Stimulated activated CD4-positive, alpha-beta T cell treated with anti-CD3 and anti-CD28 coated beads, Interleukin-15, amount 100 ng/mL, for 1 hour (primary cell): ENCODE measurements at places on chromosomes 7 and 10.

DNA sequence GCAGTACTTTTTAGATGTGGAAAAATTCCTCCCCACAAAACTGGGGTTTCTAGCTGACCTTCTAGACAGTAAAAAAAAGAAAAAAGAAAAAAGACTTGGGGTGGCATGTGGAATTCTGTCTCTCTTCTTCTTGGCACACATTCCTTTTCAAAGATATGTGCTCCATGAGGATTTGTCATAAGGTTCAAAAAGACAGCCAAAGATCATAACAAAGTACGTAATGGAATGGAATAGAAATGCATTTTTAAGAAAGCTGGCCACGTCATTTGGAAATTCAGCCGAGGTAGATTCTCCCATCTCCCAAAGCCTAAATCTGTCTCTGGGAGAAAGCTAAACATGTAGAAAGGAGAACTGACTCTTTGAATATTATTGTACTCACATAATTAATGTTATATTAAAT is 381.3 kb upstream of the NFE2L3 start:
- no peak for DNase-seq

GRCh38 chr10:86979977-86980448 is 11.7 kb downstream of the ADIRF start:
- DNase-seq: no peak

- DNase-seq: no peak
These were observed 111.0 kb downstream of the LMBR1 start for GRCh38 chr7:156781972-156782371.

DNA sequence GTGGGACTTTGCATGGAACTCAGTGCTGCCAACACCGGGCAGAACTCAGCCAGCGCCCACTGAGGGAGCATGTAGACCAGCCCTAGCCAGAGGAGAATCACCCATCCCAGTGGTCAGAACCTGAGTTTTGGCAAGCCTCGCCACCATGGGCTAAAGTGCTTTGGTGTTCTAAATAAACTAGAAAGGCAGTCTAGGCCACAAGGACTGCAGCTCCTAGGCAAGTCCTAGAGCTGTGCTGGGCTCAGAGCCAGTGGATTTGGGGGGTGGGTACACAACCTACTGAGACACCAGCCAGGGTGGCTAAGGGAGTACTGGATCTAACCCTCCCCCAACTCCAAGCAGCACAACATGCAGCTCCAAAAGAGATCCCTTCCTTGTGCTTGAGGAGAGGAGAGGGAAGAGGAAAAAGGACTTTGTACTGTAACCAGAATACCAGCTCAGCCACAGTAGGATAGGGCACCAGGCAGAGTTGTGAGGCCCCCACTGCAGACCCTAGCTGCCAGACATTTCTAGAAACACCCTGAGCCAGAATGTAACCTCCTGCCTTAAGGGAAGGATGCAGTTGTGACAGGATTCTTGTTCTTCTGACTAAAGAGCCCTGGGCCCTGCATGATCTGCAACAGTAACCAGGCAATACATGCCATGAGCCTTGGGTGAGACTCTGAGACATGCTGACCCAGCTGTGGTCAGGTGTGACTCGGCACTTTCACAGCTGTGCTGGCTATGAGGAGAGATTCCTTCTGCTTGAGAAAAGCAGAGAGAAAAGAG is 24.4 kb downstream of the GSDME start:
- no peak for DNase-seq

DNA sequence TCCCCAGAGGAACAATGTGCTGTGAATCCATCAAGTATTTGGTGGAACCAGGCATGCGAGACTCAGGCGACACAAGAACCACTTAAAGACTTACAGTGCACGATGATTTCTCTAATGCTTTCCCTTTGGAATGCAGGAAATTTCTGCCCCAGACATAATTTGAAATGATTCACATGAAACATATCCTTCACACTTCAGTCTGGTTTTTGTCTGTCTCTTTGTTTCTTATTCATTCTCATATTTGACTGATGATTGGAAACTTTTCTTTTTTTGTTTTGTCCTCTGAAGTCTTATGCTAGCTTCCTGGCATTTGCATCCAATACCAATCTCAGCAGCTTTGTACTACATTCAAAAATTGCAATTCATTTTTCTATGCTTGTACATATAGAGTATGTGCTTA is 502.8 kb downstream of the PHTF2 start:
- no peak for DNase-seq

DNA sequence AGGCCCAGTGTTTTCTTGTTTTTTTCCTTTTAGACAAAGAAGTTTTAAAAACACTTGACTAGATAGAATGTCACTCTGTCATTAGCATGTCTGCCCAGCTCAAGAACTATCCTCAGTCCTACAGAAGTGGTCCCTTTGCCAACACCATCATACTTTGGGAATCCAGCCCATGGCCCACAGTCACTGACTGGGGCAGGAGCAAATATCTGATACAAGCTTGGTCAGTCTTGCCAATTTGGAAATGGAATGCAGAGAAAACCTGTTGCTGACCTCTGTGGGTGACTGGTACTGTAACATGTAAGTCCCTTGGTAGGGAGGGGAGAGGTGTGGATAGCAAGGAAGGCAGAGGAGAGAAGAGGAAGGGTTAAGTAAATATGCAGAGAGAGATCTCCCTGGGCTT is 47.8 kb downstream of the IPMK start:
- DNase-seq: no peak

DNA sequence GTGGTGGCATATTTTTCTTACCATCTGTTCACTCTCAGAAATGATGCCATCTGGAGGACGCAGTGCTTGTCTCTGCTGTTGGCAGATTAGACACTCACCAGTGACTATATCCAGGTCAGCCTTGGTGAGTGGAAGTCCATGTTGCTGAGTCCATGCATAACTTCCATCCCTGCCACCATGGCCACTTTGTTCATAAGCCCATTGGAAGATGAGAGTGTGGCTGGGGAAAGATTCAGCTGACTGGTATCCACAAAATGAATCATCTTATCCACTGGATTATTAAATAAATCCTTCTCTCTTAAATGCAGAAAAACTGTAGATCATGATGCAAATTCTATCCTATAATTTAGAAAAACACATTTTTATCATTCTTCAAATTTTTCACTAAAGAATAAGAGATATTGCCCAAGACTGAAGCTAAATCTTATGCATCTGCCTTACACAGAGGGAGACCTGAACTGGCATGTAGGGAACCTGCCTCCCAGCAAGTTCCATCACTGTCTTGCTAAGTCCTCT is 726.9 kb downstream of the TNS3 start:
- DNase-seq: no peak

DNA sequence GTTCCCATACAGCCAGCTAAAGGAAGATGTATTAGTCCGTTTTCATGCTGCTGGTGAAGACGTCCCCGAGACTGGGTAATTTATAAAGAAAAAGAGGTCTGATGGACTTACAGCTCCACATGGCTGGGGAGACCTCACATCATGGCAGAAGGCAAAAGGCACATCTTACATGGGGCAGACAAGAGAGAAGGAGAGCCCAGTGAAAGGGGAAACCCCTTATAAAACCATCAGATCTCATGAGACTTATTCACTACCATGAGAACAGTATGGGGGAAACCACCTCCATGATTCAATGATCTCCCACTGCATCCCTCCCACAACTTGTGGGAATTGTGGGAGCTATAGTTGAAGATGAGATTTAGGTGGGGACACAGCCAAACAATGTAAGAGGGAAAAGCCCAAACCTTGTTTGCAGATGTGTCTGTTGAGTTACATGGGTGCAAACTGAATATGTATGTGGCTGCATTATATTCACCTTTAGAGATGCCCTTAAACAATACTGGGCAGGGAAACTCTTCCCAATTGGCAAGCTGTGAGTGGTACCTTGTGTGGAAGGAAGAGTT is 13.1 kb upstream of the BRAF start:
- no peak for DNase-seq

GRCh38 chr7:106588422-106589197 is 72.3 kb downstream of the CCDC71L start:
- DNase-seq: no peak

- no peak for DNase-seq
These were observed 46.2 kb downstream of the DAGLB start for GRCh38 chr7:6401536-6401935.

DNA sequence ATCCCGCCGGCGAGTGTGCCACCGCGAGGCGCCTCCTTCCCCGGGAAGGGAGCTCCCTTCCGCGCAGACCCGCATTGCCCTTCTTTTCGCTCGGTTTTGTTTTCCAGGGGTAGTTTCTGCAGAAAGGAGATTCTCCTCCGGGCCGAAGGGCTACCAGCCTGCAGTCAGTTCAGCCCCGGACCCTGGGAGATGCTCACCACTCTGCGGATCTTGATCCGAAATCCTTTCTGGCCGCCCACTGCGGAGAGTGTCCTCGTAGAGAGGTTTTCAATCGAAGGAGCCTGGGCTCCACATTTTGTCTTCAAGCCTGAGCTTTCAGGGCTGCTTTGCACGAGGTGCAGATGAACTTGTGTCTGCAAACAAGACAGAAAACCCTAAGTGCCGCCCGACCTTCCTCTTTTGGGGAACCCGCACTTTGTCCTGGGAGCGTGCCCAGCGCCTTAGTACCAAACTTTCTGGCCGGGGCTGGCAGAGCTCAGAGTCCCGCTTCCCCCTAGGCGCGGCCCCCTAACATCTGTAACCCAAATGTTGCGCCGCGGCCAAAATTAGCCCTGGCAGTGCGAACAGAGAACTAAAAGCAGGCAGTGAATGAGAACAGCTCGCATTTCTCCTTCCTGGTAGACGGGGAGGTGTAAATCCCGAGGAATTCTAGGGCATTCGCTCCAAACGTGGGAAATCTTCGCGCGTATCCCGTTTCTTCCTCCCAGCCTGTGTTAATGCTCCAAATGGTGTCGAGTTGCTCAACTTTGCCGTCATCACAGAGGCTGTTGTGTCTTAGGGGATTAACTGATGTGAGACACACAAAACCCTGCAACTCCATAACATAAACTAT is 6.7 kb upstream of the EN2 start:
- no peak for DNase-seq

- DNase-seq: no peak
These were observed 97.7 kb upstream of the GALNT17 start for GRCh38 chr7:71034243-71034642.

GRCh38 chr7:126760914-126761577 is 491.7 kb downstream of the GRM8 start:
- no peak for DNase-seq

DNA sequence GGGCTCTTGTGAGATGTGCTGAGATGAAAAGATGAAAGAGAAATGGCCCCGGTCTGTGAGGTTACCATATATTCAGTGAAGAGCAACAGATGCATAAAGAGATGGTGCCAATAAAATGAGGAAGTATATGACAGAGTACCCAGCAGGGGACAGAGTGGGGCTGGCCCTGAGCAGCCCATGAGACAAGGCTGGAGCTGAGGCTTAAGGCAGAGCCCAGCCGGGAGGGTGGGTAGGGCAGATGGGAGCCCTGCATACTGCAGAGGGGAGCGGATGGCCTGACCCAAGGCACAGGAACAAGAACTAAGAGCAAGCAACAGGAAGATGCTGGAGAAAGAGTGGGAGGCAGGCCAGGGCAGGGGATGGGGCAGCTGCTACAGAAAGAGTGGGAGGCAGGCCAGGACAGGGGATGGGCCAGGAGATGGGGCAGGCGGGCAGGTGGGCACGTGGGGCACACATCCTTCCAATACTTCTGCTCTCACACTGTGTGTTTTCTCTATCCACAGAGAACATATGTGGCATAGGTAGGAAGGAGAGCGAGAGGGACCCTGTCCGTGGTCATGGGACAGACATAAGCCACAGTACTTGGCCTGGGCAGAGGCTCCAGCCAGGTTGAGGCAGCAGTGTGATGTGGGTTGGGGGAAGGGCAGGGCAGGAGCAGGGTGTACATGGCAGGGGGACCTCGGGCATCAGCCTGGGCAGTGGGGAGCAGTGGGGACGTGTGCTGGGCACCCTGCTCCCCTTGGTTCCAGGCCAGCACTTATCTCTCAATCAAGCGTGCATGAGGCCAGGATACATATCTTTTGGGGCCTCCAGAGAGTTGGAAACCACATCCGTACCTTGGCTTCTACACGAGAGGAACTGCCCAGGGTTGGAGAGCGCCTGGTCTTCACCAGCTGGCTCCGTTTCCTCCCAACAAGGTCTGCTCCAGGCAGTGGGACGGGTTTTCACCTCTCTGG is 91.6 kb upstream of the IKZF1 start:
- no peak for DNase-seq

DNA sequence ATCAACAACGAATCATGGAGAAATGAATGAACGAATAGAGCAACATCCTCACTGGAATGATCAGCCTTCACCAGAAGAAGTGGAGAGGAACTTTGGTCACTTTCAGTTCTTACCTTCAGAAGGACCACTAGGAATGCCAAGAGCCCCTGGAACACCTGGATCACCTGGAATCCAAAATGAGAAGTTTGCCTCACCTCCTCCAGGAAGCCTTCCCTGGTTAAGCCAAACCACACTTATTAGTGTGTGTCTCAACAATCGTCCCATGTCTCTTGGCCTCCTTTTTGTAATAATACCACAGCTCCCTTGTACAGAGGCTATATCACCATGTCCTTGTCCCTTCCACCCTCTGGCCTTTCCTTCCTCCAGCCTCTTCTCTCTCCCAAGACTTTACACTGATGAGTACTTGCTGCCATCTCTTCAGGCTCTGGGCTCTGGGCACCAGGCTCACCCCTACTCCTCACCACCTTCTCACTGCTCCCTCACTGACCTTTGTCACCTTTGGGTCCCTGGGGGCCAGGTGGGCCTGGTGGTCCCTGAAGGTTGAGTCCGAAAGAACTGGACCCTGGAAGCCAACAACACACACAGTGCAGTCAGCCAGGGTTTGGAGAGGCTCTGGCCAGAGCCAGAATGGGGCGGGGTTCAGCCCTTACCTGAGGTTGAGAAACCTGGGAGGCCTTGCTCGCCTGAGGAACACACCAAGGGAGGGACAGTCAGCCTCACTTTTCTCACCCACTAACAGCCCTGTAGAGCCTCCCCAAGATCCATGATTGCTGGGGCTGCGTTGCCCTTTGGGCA is 46.5 kb downstream of the COL17A1 start:
- no peak for DNase-seq

- DNase-seq: no peak
These were observed 11.2 kb upstream of the PRTFDC1 start for GRCh38 chr10:24963521-24964041.

- DNase-seq: no peak
These were observed 573.9 kb downstream of the GATA3 start for GRCh38 chr10:8628351-8628750.

DNA sequence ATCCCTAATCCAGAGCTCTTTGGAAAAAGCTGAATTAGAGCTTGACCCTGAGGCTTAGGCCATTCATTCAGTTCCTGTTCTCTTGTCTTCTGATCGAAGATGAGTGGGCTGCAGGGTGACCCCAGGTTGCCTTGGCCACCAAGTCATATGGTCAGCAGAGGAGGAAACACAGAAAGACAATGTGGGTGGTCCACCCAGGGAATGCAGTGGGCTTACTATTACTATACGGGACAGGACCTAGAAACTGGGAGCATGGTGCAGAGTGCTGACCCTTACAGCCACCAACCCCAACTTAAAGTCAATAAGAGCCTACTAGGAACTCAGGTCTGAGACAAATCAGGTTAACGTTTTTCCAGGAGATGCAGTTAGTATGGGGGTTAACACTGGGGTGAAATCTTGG is 200.5 kb downstream of the HERPUD2 start:
- DNase-seq: no peak

DNA sequence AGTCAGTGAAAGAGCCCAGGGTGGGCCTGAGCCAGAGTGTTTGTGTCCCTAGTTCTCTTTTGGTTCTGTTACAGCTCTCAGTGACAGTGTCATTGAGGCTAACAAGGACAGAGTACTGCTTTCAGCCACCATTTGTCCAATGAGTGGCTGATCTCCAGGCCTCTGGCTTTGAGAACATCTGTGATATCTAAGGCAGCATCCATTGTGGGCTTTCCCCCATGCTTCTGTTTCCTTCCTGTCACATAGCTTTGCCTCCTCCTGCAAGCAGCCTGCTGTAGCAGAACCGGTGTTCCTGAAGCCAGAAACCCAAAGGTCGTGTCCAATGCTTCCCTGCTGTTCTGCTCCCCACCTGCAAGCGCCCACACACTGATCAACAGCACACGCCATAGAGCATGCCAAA is 68.4 kb downstream of the IKZF1 start:
- DNase-seq: no peak
